ENCODE measurements at places on chromosomes 7 and 10.

- no peak for ATAC-seq
Measured at GRCh38 chr7:27527348-27527714, 135.4 kb downstream of the HIBADH start.

GRCh38 chr10:66336791-66337190 is 589.0 kb upstream of the LRRTM3 start:
- no peak for ATAC-seq

DNA sequence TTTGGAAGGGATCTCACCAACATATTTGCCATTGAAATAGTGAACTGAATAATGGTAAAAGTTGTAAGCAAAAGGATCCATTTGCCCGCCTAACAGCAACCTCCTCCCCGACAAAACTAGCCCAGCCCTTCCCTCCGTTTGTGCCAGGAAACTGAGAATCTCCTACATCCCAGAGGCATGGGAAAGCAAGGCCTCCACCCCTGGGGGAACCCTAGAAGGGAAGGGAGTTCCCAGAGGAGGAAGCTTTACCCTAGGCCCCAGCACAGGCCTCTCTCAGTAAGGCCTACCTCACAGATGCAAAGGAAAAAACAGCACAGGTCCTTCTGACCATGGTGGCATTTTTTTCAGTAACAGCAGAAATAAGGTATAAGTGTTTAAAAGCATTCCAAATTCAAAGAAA is 229.7 kb downstream of the ELMO1 start:
- no peak for ATAC-seq

GRCh38 chr10:55019439-55019838 is 218.4 kb upstream of the PCDH15 start:
- no peak for ATAC-seq

GRCh38 chr10:97069576-97070362 is 116.0 kb downstream of the SLIT1 start:
- peak; percentile 58 for ATAC-seq

GRCh38 chr10:70186571-70186970 is 16.3 kb upstream of the SAR1A start:
- no peak for ATAC-seq

- no peak for ATAC-seq
Measured at GRCh38 chr10:31142026-31142425, 110.4 kb upstream of the ZNF438 start.

- no peak for ATAC-seq
Measured at GRCh38 chr7:141416650-141417270, 134.4 kb upstream of the AGK start.

DNA sequence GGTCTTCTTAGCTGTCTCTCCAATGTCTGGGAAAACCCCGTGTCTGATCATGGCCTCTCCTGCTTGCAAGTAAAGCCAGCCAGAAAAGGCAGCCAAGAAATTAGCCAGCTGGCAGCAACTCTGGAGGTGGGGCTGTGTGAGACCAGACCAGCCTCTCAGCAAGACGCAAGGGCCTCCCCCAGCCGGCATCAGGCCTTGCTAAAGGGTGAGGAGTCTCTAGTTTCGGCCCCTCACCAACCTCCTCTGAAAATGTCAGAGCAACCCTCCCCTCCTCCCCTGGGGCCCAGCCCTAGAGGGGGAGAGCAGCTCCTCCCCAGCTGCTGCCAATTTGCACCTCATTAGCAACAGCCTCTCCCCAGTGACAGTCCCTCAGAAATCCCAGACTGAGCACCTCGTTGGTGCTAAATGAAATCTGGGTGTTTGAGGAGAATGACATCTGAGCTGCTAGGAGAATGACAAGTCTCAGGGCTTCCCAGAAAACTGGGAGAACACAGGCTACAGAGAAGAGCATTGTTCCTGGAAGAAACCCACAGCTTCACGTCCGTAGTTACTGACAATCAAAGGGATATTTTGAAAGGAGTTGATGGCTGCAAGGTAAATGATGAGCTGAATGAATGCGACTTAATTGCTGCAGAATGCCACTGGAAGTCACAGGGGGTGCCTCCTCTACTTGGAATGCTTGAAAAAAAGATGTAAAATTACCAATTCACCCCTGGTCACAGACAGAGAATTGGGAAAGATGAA is 25.9 kb downstream of the DGKI start:
- ATAC-seq = no peak

- no peak for ATAC-seq
Measured at GRCh38 chr10:67618116-67618515, 77.9 kb downstream of the CTNNA3 start.

GRCh38 chr10:100827819-100828737 is 82.7 kb downstream of the PAX2 start:
- ATAC-seq = no peak
